ENCODE measurements at places on chromosomes 5 and 9.

- no peak for DNase-seq
Measured at GRCh38 chr5:89010512-89010911, 127.5 kb upstream of the MEF2C start.

DNA sequence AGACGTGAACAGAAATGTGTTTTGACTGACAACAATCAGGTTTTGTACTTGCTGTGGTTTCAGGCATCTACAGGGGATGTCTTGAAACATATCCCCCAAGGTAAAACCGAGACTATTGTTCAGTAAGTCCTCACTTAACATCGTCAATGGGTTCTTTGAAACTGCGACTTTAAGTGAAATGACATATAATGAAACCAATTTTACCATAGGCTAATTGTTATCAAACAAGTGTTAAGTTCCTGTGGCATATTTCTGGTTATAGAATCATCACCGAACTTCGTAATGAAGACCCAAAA, 16.4 kb upstream of the OMD start:
- no peak for DNase-seq

DNA sequence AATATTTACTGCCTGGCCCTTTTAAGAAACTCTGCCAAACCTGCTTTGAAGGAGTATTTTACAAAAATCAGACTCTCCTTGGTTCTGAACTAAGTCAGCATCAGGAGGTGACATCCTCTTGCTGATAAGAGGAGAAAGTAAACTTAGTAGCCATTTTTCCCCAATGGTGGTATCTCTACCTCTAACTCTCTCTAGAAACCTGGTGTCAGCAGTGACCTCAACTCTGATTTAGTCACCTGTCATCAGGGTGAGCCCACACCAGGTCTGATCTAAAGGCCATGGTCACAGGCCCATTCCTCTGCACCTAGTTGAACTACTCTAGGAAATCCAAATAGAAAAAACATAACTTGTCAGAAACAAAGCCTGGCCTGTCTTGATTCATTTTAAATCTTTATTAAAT, 4.2 kb downstream of the CARNMT1 start:
- no peak for DNase-seq

- no peak for DNase-seq
Measured at GRCh38 chr9:136621734-136622093, 41.0 kb upstream of the EGFL7 start.

DNA sequence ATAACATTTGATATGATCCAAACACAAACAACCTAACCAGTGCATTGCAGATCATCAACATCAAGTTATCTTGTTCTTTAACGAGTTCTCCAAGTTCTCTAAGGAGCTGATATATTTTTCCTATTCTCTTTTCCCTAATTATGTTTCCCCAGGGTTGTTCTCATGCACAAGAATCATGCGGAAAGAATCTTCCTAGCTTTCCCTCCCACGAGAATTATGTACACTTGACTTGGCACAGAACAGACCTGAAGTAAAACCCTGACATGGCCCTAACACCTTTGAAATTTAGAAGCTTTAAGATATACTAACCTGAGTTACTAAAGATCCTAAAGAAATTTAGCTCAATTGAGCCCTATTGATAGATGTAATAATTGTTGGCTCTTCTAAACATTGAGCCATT, 110.7 kb upstream of the FST start:
- no peak for DNase-seq
